AG08395 (cell line): ENCODE measurements at places on chromosomes 2 and 18.

DNA sequence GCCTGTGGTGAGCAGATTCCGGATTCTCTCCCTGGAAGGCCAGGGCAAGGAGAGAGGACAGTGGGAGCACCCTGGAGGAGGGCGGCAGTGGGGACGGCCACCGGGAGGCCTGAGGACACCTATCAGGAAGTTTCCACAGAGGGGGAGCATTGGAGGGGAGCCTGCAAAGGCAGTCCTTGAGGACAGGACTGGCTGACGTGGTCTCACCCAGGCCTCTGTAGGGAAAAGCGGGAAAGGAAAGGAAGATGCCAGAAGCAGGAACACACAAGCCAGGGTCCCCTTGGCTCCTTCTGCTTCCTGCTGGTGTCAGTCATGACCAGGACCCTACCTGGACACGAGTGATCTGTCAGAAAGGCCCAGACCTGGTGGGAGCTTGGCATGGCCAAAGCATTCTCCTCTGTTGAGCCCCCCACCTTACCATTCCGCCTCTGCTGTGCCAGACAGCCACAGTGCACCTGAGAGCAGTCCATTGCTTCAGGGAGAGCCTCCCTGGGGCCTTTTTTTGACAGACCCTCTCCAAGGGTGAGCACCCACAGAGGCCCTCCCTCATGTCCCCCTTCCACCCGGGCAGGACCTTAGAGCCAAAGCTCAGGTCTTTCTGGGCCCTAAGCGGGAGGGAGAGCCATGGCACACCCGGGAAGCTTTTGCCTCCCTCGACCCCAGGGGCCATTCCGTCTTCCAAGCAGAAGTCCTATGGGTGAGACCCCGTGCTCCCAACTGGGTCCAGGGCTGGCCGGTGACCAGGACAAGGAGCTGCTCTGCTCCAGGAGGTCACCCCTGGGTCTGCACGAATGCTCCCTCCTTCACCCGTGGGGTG, 333.1 kb downstream of the DYSF start:
- DNase-seq: no peak

DNA sequence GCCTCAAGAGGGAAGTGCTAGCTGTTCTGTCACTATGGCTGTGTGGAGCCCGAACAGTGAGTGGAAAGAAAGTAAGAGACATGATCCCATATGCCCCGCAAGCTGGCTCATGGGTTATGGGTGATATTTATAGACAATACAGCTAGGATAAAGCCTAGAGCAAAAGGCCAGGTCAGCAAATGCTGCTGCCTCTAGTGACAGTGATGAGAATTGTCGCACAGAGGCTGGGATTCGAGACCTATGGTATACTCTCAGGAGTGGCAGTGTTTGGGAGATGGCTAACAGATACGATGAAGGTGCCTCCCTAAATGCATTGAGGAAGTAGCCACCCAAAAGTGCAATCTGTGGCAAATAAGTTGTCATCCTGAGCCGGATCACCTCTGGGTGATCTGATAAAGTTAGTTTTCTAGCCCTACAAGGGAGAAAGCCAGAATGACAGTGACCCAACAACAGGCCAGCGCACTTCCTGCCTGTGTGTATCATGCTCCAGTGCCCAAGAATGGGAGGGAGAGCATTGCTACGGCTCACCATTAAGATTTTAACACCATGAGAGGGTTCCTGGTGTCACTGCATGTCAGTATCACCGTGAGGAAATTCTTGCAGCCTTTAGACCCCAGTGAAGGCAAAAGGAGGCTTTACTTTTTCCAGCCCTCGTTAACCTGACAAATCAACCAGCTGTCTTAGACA, 92.2 kb upstream of the TGFA start:
- DNase-seq: peak; percentile 22

DNA sequence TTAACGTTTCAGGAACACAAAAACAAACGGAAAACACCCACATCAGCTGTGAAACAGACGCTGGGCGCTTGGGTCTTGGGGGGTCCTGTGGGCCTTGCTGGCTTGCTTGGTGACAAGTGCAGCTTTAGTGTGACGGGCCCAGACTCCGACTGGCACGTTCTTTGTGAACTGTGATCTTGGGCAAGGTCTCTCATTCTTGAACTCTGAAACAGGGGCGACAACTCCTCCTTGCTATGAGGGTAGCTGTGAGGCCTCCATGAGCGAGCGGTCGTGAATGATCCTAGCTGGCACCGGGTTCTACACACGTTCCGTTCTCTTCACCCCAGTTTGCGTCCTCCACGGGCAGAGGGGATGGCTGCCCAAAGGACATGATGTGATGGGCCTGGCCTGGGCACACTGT, 8.7 kb upstream of the COLEC11 start:
- no peak for DNase-seq

GRCh38 chr2:110121052-110121334, 5.4 kb upstream of the MALL start:
- no peak for DNase-seq

GRCh38 chr18:12010187-12010802, 29.0 kb downstream of the IMPA2 start:
- DNase-seq: no peak
